ENCODE measurements at places on chromosomes 1 and 21. TPM values are rescaled to one million over a fixed set of nuclear protein-coding genes. Genes with fewer than 3 reads are reported as not detected.

RBM11 gene
- 5.2 TPM for polyA plus RNA-seq

RHD gene
- polyA plus RNA-seq = 2.1 TPM

EFCAB7 gene
- 27.5 TPM for polyA plus RNA-seq

ASPM gene
- polyA plus RNA-seq = 38.6 TPM

RXFP4 gene
- polyA plus RNA-seq = 0.15 TPM

Data from left kidney (tissue), 8 donors.